ENCODE measurements at places on chromosomes 5 and 9.
A peak's percentile ranks its signal among the peaks of the same experiment; 100 is the strongest.

DNA sequence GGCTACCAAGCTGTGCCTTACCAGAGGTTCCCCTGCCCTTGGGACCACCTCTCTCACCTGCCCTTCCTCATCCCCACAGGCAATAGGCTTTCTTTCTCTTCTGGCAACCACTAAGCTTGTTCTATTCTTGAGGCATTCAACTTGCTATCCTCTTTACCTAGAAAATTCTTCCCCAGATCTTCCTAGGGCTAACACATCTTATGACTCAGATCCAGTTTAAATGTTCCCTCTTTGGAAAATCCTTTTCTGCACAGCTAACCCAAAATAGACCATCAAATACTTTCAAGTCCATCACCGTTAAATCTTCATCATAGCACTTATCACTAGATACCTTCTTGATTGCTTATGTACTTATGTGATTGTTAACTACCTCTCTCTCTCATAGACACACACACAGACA lies 93.7 kb downstream of the ENC1 start:
- DNase-seq = no peak

DNA sequence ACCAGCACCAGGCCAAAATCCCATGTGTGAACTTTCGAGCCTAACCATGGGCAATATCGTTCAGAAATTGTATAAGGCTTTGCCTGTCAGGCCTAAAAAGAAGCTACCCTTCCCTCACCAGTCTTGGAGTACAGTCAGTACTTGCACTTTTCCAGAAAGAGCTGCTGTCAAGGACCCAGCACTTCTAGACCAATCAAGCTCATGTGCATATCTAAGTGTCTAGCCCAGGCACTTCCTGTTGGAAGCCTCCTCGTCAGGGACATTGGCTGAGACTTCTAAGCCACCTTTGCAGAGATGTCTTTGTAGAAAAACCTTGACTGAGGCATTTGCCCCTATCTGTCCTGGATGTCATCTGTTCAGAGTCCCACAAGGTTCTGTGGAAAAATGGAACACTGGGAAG lies 1930.5 kb downstream of the EFNA5 start:
- DNase-seq = no peak

- no peak for DNase-seq
Observed at GRCh38 chr5:179288809-179289185, 56.5 kb downstream of the ADAMTS2 start.

- DNase-seq = no peak
Observed at GRCh38 chr5:53819482-53819881, 259.0 kb downstream of the NDUFS4 start.

- no peak for DNase-seq
Observed at GRCh38 chr5:11619339-11620024, 284.8 kb downstream of the CTNND2 start.

DNA sequence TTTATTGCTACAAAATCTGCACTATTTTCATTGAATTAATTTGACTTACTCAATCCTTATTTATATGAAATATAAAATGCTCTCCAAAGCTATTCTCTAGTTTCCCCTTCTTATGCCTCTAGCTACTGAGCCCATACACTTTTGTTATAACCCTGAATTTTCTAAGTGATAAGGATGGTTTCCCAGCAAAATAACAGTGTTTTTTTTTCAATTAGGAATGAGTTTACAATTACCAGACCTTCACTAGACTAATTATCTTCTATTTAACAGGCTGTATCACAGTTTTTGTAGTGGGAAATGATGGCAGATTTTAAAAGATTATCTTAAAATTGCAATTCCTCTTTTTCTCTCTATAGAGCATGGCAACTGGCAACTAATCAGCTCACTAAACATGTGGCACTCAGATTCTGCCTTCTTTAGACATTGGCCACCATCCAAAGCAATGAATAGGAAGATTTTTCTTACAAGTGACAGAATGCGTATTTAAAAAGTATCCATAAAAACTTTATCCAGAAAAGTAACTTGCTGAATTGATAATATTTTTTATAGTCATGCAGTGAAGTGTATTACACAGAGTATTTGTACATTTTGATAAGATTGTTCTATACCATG lies 585.7 kb upstream of the ZNF608 start:
- no peak for DNase-seq

GRCh38 chr5:62212648-62213047 lies 93.4 kb upstream of the KIF2A start:
- DNase-seq = no peak

GRCh38 chr5:81626524-81626923 lies 124.4 kb downstream of the SSBP2 start:
- DNase-seq = no peak

DNA sequence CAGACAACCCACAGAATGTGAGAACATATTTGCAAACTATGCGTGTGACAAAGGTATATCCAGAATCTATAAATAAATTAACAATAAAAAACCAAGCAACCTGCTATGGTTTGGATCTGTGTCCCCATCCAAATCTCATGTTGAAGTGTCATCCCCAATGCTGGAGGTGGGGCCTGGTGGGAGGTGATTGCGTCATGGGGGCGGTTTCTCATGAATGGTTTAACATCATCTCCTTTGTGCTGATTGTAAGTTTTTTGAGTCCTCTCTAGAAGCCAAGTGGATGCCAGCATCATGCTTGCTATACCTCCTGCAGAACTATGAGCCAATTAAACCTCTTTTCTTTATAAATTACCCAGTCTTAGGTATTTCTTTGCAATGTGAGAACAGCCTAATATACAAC lies 335.4 kb downstream of the MAN2A1 start:
- no peak for DNase-seq

DNA sequence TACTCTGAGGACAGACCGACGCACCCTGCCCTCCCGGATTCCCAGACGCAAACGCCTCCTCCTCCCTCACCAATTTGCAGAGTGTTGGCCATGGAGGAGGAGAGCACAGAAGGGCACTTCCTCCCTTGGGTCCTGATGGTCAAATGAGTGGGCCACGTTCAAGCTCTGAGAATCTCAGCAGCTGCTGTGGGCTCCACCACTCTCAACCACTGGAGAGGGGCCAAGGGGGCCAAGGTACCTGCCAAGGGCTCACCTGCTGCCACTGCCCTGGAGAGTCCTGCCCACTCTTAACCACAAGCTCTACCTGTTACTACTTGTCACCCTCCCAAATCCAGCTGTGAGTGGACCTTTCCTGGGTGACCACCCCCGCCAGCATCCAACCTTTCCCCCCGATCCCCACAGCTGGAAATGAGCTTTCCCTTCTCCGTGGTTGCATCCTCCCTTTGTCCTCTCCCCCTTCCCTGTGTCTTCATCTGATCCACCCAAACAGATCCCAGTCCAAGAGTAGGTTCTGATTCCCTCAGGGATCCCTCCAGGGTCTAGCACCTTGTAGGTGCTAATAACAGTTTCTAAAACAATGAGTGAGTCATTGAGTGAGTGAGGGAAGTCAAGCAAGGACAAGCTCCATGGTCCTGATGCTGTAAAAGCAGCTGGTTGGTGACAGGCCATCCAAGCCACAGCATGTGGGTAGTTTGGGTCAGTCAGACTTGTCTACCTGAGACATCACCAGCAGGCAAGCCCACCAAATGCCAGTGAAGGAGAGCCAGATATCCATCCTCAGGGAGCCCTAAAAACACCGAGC lies 69.7 kb downstream of the FAM114A2 start:
- DNase-seq = peak; percentile 9

DNA sequence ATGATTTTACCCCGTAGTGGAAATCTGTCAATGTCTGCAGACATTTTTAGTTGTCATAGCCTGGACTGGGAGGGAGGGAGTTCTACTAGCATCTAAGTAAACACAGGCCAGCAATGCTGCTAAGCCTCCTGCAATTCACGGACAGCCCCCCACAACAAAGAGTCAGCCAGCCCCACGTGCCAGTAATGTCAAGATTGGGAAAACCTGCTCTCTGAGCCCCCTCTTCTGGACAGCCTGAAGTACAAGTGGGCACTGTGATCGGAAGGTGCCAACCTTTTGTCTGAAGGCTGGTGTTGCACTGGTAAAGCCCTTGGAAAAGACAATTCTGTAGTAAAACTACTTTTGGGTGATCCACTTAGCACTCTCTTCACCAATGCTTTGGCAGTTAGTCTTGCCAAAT lies 154.5 kb downstream of the TARS1 start:
- DNase-seq = no peak

- no peak for DNase-seq
Observed at GRCh38 chr5:73214996-73215395, 42.0 kb downstream of the TMEM174 start.

GRCh38 chr5:78908173-78909061 lies 76.7 kb downstream of the ARSB start:
- peak; percentile 72 for DNase-seq
